Transverse colon (tissue), 4 donors: ENCODE measurements at places on chromosomes 5 and 9. TPM values are rescaled to one million over a fixed set of nuclear protein-coding genes. Genes with fewer than 3 reads are reported as not detected.

Gene RAB3C
- total RNA-seq, result 0.75 TPM

Gene PLEKHG4B
- total RNA-seq, result 0.40 TPM

Gene TRPM3
- 1.2 TPM for total RNA-seq

Gene ORM2
- not detected for total RNA-seq

Gene CCDC69
- 56.5 TPM for total RNA-seq

Gene GADD45G
- 10.9 TPM for total RNA-seq
